ENCODE measurements at places on chromosomes 12 and 14. TPM values are rescaled to one million over a fixed set of nuclear protein-coding genes. Genes with fewer than 3 reads are reported as not detected.

MYF6 gene
- 0.21 TPM for polyA plus RNA-seq

SCN8A gene
- polyA plus RNA-seq = 1.4 TPM

OAS1 gene
- 26.9 TPM for polyA plus RNA-seq

JAG2 gene
- 11.0 TPM for polyA plus RNA-seq

ZC3H10 gene
- polyA plus RNA-seq = 4.5 TPM

IFI27 gene
- 12.9 TPM for polyA plus RNA-seq

CLEC1B gene
- 0.19 TPM for polyA plus RNA-seq

ENDOU gene
- 1.8 TPM for polyA plus RNA-seq

POMT2 gene
- polyA plus RNA-seq = 17.2 TPM

ADAM20 gene
- 0.06 TPM for polyA plus RNA-seq

GLIPR1 gene
- 14.1 TPM for polyA plus RNA-seq

KCNJ8 gene
- polyA plus RNA-seq = 7.6 TPM

TMEM30B gene
- polyA plus RNA-seq = 36.6 TPM

TRIM9 gene
- 2.7 TPM for polyA plus RNA-seq

CD27 gene
- polyA plus RNA-seq = 1.6 TPM

PTMS gene
- polyA plus RNA-seq = 242 TPM

VSIG10 gene
- 19.6 TPM for polyA plus RNA-seq

TAPBPL gene
- 38.5 TPM for polyA plus RNA-seq

KRT3 gene
- not detected for polyA plus RNA-seq

RASSF9 gene
- polyA plus RNA-seq = 2.4 TPM

SERPINA3 gene
- polyA plus RNA-seq = 0.51 TPM

SOX5 gene
- 3.5 TPM for polyA plus RNA-seq

SMAGP gene
- 25.3 TPM for polyA plus RNA-seq

KLRG1 gene
- 2.4 TPM for polyA plus RNA-seq

GLI1 gene
- 7.3 TPM for polyA plus RNA-seq

CCDC175 gene
- polyA plus RNA-seq = 1.5 TPM

DBX2 gene
- 0.01 TPM for polyA plus RNA-seq

NUAK1 gene
- polyA plus RNA-seq = 3.1 TPM

ERGIC2 gene
- polyA plus RNA-seq = 57.7 TPM

NANOG gene
- 0.10 TPM for polyA plus RNA-seq

EML1 gene
- 22.0 TPM for polyA plus RNA-seq

TAS2R9 gene
- not detected for polyA plus RNA-seq

FAM181A gene
- not detected for polyA plus RNA-seq

OTUB2 gene
- 0.93 TPM for polyA plus RNA-seq

PLEKHA5 gene
- polyA plus RNA-seq = 43.8 TPM

CAPZA3 gene
- 0.04 TPM for polyA plus RNA-seq

GUCY2C gene
- polyA plus RNA-seq = 126 TPM

CCDC177 gene
- 0.07 TPM for polyA plus RNA-seq

TMEM132C gene
- polyA plus RNA-seq = 1.3 TPM

KRT81 gene
- 0.72 TPM for polyA plus RNA-seq
